Dermis microvascular lymphatic vessel endothelial cell (primary cell): ENCODE measurements at places on chromosomes 2 and 18. TPM values are rescaled to one million over a fixed set of nuclear protein-coding genes. Genes with fewer than 3 reads are reported as not detected.

DNA sequence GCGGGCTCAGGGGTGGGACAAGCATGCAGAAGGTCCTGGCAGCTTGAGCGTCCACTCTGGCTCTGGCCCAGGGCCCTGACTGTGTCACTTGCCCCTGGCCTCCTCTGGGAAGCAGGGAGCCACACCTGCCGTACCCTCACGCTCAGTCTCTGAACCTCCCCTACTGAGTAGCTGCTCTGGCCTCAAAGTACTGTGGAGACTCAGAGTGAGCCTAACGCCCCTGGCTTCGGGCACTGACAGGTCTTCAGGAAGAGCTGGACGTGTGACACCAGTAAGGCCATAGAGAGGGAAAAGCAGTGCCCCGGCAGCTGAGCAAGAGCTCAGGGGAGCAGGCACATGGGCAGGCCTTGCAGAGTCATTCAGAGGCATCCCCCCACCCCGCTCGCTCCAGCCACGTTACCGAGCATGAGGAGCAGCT lies 73.3 kb downstream of the SFXN5 start:
- DNase-seq: no peak

BOLL gene
- not detected in 2 replicates for total RNA-seq

- DNase-seq: no peak
These were observed 119.8 kb downstream of the PRKCE start for GRCh38 chr2:45771261-45771660.

DNA sequence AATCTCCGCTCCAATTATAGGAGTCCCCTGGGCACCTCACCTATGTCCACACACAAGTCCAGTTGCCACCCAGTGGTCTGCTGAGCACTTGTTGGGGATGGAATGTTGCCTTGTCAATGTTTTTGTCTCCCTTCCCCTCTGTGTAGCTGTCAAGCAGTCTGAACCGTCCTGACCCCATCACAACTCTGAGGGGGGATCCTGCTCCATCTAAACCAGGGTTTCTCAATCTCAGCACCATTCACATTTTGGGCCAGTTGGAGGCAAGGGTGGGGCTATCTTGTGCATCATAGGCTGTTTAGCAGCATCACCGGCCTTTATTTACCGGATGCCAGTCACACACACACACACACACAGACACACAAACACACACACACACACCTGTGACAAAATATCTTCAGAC lies 53.0 kb downstream of the CYP26B1 start:
- DNase-seq: no peak

MOGAT1 gene
- not detected in 2 replicates for total RNA-seq

ORC2 gene
- total RNA-seq: 13.8 and 16.9 TPM in 2 replicates

- DNase-seq: no peak
These were observed 113.6 kb downstream of the ADCYAP1 start for GRCh38 chr18:1018181-1018681.

GRCh38 chr2:233967164-233967563 lies 50.0 kb downstream of the TRPM8 start:
- DNase-seq: no peak

DNA sequence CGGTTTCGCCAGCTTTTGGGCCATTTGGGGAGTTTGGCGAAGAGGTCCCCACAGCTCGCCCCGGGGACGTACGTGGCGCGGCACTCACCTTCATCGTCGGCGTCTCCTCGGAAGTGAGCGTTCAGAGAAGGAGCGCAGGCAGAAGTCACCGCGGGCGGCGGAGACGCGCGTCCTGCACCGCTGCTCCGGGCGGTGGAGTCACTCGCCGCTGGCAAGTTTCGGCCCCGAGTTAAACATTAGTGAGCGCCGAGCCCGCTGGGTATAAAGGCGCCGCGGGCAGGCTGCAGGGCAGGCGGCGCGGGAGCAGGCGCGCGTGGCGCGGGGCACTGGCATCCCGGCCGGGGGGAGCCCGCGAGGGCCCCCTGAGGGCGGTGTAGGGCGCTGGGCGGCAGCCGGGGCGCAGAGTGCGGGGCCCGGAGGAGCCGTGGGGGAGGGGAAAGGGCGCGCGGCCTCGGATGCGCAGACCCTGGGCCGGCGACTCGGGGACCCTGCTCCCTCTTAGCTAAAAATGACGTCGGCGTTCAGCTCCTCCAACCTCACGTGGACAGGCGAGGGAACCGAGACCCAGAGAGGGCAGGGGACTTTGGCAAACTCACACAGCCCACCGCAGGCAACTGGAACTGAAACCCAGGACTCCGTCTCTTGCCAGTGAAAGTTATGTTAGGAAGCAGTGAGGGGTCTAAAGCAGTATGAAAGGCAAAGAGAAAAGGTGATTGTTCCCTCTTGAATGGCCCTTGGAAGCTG lies at the start of gene DPP4:
Gene DPP4, minus strand, starts transcription at position 328 of the 744 bp plus-strand sequence. Its CDS starts 234 bp downstream, at position 94.
- peak; percentile 37 for DNase-seq

- no peak for DNase-seq
These were observed 96.8 kb downstream of the TGFA start for GRCh38 chr2:70456585-70457495.

ARHGAP15 gene
- under 0.01 TPM in 1 of 2 replicates, not detected in the other for total RNA-seq

- peak; percentile 46 for DNase-seq
These were observed 63.6 kb downstream of the COX7A2L start for GRCh38 chr2:42297322-42297936.

C2orf80 gene
- total RNA-seq: not detected in 2 replicates

CEP76 gene
- 13.4 and 14.6 TPM in 2 replicates for total RNA-seq

TMEM198 gene
- not detected in 2 replicates for total RNA-seq

- peak; percentile 78 for DNase-seq
These were observed 49.7 kb upstream of the RASGRP3 start for GRCh38 chr2:33426666-33427231.

GRCh38 chr2:80299661-80300060 lies 4.9 kb downstream of the LRRTM1 start:
- no peak for DNase-seq

- DNase-seq: no peak
These were observed 86.1 kb downstream of the FARSB start for GRCh38 chr2:222569826-222570225.

DNA sequence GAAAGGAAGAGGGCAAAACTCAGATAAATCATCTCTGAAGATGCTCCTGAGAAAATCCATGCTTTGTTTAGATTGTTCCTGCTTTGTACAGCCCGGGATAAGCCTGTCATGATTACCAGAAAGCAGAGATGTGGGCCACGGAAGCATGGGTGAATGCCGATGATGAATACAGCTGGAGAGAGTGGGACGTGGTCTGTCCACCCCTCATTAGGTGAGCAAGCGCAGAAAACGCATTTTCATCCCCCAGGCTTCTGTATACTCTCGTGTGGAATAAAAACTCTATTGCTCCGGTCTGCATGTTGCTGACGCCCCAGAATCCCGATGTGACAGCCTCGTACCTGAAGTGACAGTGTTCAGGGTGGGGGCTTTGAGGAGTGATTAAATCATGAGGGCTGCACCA lies 52.0 kb upstream of the SALL3 start:
- no peak for DNase-seq

GRCh38 chr2:143110758-143111428 lies 18.3 kb upstream of the ARHGAP15 start:
- peak; percentile 24 for DNase-seq

DNA sequence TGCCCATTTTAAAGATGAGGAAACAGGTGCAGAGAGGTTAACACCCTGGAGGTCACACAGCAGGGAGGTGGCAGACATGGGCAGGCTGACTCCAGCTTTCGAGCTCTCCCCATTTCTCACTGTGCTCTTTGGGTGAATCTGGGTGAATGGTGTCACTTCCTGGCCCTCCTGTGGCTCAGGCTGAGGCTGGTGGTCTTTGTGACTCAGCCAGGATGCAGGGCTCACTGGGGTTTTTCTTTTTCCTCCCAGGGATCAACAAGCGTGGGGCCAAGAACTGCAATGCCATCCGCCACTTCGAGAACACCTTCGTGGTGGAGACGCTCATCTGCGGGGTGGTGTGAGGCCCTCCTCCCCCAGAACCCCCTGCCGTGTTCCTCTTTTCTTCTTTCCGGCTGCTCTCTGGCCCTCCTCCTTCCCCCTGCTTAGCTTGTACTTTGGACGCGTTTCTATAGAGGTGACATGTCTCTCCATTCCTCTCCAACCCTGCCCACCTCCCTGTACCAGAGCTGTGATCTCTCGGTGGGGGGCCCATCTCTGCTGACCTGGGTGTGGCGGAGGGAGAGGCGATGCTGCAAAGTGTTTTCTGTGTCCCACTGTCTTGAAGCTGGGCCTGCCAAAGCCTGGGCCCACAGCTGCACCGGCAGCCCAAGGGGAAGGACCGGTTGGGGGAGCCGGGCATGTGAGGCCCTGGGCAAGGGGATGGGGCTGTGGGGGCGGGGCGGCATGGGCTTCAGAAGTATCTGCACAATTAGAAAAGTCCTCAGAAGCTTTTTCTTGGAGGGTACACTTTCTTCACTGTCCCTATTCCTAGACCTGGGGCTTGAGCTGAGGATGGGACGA lies 13.2 kb downstream of the ITM2C start:
- DNase-seq: no peak

YPEL5 gene
- 71.2 and 108 TPM in 2 replicates for total RNA-seq

DNA sequence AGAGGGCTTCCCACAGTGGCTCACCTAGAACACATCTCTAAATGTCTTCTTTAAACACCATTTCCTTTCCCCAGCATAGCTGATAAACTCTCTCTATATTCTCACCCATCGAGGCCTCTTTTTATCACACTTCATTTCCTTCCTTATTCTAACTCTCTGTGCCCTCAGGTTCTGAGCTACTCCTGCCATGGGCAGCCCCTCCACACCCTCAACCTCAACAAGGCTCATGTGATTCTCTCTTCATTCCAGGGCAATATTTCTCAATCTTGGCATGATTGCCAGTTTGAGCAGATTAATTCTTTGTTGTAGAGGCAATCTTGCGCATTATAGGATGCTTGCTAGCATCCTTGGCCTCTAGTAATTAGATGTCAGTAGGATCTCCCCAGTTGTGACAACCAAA lies 999.1 kb downstream of the TSN start:
- no peak for DNase-seq

SLC9A2 gene
- total RNA-seq: not detected in 2 replicates

- no peak for DNase-seq
These were observed 68.5 kb downstream of the PLB1 start for GRCh38 chr2:28564346-28564745.

PROM2 gene
- under 0.01 and 0.13 TPM in 2 replicates for total RNA-seq

- DNase-seq: no peak
These were observed 133.5 kb upstream of the IL1R2 start for GRCh38 chr2:101858246-101858645.

PTH2R gene
- under 0.01 TPM in 1 of 2 replicates, not detected in the other for total RNA-seq

SEMA4F gene
- 2.6 and 5.1 TPM in 2 replicates for total RNA-seq

SPHKAP gene
- total RNA-seq: not detected in 2 replicates

DNA sequence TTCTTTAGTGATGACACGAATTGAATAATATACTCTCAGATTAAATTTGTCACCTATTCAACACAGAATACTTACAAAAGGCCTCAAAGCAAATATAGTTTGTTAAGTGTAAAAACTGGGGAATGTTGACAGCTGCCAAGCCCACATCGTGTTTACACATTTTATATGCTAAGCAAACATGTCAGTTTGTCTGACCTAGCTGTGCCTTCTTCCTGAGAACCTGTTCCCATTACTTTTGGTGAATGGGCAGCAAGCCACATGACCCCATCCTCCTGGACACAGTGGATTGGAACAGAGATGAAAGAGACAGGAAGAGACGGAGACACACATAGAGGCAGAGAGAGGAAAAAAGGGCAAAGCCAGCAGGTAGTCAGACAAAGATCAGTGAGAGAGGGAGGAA lies 22.9 kb upstream of the CUL3 start:
- no peak for DNase-seq

MAB21L4 gene
- total RNA-seq: not detected in 2 replicates

DNA sequence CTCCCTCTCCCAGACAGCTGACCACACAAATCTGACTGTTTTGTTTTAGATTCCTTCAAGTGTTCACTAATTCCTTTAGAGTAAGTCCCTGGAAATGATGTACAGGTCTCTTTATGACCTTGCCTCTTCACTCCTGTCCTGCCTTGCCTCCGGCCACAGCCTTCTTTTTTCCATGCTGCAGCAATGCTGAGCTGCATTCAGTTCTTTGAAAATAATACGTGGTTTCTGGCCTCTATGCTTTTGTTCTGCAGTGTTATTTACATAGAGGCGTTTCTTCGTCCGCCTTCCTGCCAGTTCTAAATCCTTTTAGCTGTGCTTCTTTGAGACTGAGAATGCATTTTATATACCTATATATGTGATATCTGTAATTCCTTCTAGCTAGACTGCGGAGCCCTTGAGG lies 87.2 kb downstream of the PPP1R1C start:
- no peak for DNase-seq
